ENCODE measurements at places on chromosomes 3 and 15.
A peak's percentile ranks its signal among the peaks of the same experiment; 100 is the strongest.

DNA sequence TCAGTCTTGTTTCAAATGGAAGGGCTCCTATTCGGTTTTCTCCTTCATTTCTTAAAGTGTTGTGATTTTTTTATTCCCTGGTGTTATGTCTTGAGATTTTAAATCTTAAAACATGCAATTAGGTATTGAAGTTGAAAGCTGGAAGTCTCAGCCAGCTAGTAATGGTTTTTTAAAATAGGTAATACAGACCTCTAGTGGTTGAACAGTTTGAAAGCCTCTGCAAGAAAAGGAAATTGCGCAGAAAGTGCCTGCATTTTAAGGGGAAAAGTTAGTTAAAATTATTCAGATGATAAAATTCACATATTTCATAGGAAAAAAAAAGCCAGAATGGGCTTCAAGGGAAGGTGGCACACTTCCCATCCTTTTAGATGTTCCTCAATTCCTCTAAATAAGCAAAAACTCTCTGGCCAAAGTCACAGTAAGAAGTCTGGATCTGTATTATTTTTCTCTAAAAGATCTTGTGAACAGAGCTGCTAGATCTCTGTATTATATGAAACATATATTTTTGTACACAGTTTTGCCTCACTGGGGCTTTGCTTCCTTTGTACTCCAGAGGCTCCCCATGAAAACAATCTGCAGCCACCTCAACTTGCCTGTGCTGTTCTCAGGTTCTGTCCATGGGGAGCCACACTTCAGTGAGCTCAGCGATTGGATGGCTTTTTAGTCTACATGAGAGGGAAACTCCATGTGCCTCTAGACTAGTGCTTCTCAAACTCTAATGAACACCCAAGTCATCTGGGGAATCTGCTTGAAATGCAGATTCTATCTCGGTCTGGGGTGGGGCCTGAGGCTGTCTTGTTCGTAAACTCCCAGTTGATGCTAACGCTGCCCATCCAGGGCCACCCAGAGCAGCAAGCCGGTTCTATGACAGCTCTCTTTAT lies 21.5 kb downstream of the AGTR1 start:
- no peak for DNase-seq

- DNase-seq, result no peak
Measured at GRCh38 chr3:152606146-152606545, 228.8 kb upstream of the P2RY1 start.

- no peak for DNase-seq
Measured at GRCh38 chr3:38348903-38349302, 2.3 kb downstream of the XYLB start.

DNA sequence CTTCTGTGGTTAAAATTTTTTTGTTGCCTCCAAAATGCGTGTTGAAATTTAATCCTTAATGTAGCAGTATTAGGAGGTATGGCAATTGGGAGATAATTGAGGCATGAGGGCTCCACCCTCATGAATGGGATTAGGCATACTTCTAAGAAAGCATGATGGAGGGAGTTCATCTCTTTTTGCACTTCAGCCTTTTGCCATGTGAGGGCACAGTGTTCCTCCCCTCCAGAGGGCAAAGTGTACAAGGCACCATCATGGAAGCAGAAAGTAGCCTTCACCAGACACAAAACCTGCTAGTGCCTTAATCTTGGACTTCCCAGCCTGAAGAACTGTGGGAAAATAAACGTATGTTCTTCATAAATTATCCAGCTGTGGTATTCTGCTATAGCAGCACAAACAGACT lies 429.5 kb downstream of the ZIC1 start:
- DNase-seq, result no peak

GRCh38 chr3:46905213-46905560 lies 27.7 kb downstream of the PTH1R start:
- DNase-seq, result no peak

- no peak for DNase-seq
Measured at GRCh38 chr15:81157195-81157938, 23.3 kb downstream of the CFAP161 start.

DNA sequence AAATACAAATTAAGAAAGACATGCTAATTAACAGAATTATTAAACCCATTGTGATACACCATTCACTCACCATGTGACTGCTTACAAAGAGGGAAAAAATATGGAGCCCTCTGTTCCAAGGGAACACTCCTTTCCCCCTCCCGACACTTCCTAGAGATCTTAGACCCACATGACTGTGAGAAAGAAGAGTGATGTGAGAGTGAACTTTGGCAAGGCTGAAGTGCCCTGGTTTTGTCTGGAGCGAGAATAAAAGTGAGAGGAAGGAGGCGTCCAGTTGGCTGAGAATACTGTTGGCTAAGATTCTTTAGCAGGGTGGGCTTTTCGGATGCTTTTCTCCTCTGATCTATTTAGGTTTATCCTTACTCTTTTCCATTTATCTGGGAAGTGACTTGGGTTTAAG lies 14.1 kb downstream of the CHL1 start:
- no peak for DNase-seq

GRCh38 chr3:72120039-72120438 lies 335.1 kb upstream of the PROK2 start:
- no peak for DNase-seq

DNA sequence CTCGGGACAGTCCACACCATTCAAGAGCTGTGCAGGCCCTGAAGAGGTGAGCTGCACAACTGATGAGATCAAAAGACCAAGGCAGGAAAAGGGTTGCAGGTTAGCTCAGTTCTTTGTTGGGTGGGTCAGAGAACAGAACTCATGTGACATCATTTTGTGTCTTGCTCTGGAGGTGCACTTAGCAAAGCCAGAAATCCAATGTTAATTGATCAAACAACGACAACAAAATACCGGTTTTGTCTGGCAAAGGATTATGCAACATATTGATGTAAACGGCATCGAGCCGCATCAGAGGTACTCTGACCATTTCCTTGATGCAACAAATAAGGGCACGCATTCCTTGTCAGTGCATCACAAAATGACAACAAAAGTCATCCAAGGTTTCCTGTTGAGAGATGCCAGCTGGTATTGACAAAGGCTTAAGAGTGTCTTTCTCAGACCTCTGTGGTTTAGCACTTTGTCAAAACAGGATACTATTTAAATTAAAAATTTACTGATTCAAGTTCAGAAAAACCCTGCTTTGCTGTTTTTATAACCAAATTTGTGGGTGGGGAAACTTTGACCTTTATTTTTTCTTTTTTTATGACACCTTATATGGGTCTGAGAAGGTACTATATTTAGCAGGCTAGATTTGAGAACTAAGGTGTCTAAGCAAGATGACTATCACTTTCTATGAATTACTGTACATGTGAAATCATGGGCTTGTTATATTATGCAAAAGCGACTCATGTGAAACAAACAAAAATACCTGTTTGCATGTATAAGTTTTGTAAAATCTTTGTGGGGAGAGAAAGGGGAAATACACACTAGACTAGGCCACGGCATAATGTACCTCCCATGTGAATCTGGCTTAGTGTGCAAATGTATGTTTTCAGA lies 496.1 kb downstream of the FOXP1 start:
- DNase-seq, result peak; percentile 64

GRCh38 chr15:36414670-36415069 lies 164.8 kb upstream of the CDIN1 start:
- DNase-seq, result no peak

DNA sequence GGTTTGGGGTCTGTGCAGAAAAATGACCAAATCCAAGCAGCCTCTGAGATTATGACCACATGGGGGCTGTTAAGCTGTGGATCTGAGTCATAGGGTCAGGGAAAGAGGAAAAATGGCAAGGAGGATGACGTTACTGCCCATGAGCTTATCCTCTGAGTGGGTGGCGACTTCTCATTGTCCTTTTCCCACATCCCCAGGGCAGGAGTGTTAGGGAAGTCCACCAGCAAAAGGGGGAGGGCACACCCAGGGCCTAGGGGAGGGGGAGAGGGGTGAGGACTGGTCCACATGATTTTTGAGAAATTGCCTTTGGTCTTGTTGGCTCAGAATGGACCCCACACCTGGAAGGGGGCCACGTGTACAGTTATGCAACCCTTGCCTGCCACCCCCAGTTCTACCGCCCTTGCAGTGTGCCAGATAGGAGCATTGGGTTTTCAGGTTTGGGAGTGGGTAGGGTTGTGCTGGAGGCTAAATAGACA lies 2.6 kb downstream of the CD276 start:
- DNase-seq, result no peak

DNA sequence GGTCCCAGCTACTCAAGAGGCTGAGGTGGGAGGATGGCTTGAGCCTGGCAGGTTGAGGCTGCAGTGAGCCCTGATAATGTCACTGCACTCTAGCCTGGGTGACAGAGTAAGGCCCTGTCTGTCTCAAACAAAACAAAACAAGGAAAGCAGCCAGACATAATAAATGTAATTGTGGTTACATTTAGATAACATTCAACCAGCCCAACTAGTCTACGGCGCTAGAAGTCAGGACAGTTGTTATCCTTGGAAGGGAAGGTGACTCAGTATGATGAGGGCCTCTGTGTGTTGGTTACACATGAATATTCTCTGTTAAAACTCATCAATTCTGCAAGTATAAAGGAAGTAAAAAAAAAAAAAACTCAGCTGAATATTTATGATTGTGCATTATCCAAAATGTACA lies 27.0 kb upstream of the CSPG5 start:
- no peak for DNase-seq

DNA sequence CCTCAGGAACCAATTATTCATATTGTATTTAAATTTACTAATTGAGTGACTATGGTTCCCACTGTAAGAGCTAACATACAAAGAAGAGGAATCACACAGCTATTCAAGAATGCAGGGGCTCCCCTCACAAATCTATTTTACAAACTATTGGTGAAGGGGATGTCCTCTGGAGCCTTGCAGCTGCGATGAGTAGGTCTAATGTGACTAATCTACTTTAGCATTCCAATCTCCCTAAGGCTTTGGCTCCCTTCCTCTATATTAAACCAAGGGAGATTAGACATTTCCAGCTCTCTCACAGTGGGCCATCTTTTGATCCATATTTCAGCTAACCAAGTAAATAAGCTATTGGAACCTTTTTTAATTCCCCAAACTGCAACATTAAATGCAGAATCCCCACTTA lies 514.2 kb upstream of the BCHE start:
- DNase-seq, result no peak

GRCh38 chr3:70808881-70809280 lies 496.4 kb upstream of the MDFIC2 start:
- DNase-seq, result no peak

GRCh38 chr3:129375099-129375498 lies 53.3 kb downstream of the EFCAB12 start:
- no peak for DNase-seq

GRCh38 chr15:91956026-91956723 lies 102.7 kb downstream of the SLCO3A1 start:
- DNase-seq, result no peak

DNA sequence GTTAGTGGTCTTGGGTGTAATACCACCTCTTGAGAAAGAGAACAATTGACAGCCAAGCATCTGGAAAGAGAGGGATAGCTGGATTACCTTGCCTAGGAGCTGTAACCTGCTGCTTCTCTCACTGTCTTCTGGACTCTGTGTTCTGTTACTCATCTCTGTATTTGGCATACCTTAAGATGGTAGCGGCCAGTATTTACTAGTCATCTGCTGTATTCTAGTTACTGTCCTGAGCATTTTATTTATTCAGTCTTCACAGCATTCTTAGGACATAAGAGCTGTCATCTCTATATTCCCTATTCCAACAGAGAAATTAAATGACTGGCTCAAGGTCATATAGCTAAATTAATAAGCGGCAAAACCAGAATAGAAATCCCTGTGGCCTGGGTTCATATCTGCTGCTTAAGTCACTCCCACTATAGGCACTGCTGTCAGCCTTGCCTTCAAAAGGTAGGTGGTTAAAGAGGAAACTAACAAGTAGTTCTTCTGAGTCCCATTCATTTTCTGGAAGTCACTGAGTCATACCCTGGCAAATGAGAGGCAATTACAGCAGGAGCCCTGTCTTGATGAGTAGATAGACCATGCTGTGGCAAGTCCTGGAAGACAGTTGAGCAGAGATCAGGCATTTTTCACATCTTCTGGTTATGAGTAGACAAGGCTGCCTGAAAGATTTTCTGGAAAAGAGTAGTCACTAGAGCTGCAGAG lies 68.2 kb downstream of the RAB7A start:
- DNase-seq, result no peak

DNA sequence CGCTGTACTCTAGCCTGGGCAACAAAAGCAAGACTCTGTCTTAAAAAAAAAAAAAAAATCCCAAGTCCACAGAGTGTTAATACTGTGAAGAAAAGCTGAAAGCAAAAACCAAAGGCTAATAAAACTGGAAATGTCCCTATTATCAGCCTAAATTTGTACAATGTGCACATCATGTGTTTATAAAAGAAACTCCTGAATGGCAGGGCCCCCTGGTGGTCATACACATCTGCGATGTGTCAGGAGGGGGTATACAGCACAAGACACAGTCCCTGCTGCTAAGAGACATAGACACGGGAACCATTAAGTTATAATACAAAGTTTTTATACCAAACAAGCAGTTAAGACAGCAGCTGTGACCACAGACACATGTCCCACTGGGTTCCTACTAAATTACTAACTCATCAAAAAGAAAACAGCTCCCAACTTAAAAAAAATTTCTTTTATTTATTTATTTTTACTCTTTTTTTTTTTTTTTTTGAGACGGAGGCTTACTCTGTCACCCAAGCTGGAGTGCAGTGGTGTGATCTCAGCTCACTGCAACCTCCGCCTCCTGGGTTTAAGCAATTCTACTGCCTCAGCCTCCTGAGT lies 31.0 kb downstream of the IDH2 start:
- peak; percentile 81 for DNase-seq

DNA sequence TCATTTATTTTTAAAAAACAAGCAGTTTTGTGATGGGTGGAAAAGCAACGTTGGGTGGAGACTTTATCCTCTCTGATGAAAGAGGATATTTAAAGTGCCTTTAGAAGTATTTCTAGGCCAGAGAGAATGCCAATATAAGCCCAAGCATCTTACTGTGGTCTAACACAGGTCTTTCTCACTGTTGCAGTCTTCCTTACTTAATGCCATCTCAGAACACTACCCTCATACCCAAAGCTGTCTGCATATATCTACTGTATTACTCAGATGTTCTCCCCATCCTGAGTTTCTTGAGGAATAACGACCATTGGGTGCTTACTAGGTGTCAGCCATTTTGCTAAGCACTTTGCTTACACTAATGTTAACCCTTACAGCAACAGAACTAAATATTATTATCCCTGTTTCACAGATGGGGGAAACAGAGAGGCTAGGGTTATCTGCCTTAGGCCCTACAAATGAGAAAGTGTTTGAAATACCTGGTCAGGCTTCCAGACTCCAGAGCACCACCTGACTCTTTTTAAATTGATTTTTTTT lies 29.8 kb upstream of the EBLN2 start:
- DNase-seq, result no peak

GRCh38 chr15:69536726-69537512 lies 84.3 kb downstream of the RPLP1 start:
- no peak for DNase-seq

- DNase-seq, result no peak
Measured at GRCh38 chr15:68608206-68608843, 29.5 kb downstream of the CORO2B start.

GRCh38 chr15:74978503-74978902 lies 16.9 kb upstream of the SCAMP5 start:
- no peak for DNase-seq

DNA sequence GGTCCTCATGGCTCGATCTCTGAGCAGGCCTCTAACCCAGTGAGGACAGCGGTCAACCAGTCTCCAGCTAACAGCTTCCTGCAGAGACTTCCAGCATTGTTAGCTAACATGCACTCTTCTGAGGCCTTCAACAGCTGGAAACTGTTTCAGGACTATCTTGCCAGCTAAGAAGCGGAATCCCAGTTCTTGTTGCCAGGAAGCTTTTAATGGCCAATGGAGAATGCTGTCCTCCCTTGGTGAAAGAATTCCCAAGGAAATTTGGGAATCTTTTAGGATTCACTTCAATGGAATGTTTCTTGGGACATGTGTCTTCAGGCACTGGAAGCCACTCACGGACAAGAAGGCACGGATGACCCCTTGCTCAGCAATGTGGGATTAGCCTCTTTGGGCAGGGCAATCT lies 91.7 kb downstream of the CEMIP start:
- DNase-seq, result no peak
